ENCODE measurements at places on chromosomes 5 and 9.

- no peak for DNase-seq
These were observed 13.4 kb upstream of the VPS13A start for GRCh38 chr9:77163884-77164283.

DNA sequence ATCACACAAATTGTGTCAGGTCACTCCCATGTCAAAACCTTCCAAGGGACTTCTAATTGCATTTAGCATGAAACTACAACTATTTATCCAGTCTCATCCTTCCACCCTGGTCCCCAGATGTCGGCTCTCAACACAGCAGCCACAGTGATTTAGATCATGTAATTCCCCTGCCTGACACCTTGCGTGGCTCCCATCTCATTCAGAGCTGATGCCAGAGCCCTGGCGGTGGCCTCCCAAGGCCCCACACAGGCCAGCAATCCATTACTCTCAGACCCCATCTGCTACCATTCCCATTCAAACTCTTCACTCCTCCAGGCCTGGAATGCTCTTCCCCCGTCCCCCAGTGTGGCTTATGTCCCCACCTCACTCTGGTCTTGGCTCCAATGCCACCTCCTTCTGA lies 2.4 kb downstream of the SLC35D2 start:
- no peak for DNase-seq

GRCh38 chr9:30713243-30713642 lies 1671.2 kb upstream of the ACO1 start:
- DNase-seq, result no peak

- no peak for DNase-seq
These were observed 333.9 kb upstream of the SEMA6A start for GRCh38 chr5:116908537-116908936.

- no peak for DNase-seq
These were observed 331.8 kb downstream of the KDM4C start for GRCh38 chr9:7089406-7090193.

All from CD4-positive, alpha-beta T cell treated with Interleukin-4 for 1 hour (primary cell).